Stimulated activated CD8-positive, alpha-beta memory T cell treated with anti-CD3 and anti-CD28 coated beads, Interleukin-7, amount 100 ng/mL, for 1 hour (primary cell): ENCODE measurements at places on chromosomes 2 and 18.

- no peak for DNase-seq
Observed at GRCh38 chr2:73283545-73284295, 558 bp downstream of the FBXO41 start.

- no peak for DNase-seq
Observed at GRCh38 chr2:192971981-192972380, 777.2 kb upstream of the TMEFF2 start.

- DNase-seq: no peak
Observed at GRCh38 chr2:44956843-44957242, 15.3 kb downstream of the SIX3 start.

GRCh38 chr2:51511002-51511401 lies 479.1 kb upstream of the NRXN1 start:
- no peak for DNase-seq

- DNase-seq: no peak
Observed at GRCh38 chr18:36075862-36076587, 8.7 kb upstream of the RPRD1A start.

- DNase-seq: no peak
Observed at GRCh38 chr2:222869252-222869560, 8.4 kb downstream of the ACSL3 start.

GRCh38 chr2:207660994-207661393 lies 35.8 kb upstream of the METTL21A start:
- DNase-seq: no peak

DNA sequence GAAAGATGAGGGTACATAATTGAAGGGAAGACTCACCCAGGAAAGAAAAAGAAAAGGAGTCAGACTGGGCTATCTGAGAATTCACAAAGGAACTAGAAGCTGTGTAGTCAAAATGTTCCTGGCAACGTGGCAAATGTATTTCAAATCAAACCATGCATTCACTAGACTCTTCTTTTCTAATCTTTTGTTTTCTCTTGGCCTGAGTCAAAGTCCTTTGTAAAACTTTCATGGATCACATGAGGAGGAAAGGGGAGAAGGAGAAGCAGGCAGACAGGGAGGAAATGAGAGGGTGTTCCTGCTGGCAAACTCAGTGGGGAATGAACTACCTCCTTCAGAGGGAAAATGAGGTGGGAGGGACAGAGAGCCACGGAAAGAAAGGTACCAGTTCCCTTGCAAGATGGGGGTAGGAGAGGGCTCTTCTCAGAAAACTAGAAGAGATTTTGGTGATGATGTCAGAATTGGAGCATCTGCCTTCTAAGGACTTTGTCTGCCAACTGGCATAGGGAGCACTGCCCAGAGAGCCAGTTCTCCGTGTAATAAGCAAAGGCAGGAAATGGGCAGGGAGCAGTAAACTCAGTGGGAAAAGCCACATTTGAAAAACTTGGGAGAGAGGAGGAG lies 51.4 kb downstream of the SLC8A1 start:
- DNase-seq: no peak

DNA sequence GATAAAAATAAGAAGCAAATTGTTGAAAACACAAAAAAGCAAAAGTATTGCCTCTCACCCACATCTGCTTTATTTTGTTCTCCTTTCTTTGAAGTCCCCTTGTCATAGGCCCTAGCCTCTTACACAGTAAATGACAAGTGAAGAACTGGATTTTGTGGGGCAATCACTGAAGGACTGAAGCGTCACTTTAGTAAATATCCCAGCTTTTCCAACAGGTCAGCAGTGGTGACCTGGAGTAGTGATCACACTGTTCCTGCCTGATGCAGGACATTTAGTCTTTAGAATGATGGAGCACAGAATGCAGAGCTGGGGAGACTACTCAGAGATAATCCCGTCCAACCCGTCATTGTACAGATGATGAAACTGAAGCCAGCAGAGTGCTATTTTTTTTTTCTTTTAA lies 28.1 kb upstream of the TDRD15 start:
- DNase-seq: no peak

GRCh38 chr18:63477200-63477599 lies 442 bp downstream of the SERPINB5 start:
- DNase-seq: no peak

DNA sequence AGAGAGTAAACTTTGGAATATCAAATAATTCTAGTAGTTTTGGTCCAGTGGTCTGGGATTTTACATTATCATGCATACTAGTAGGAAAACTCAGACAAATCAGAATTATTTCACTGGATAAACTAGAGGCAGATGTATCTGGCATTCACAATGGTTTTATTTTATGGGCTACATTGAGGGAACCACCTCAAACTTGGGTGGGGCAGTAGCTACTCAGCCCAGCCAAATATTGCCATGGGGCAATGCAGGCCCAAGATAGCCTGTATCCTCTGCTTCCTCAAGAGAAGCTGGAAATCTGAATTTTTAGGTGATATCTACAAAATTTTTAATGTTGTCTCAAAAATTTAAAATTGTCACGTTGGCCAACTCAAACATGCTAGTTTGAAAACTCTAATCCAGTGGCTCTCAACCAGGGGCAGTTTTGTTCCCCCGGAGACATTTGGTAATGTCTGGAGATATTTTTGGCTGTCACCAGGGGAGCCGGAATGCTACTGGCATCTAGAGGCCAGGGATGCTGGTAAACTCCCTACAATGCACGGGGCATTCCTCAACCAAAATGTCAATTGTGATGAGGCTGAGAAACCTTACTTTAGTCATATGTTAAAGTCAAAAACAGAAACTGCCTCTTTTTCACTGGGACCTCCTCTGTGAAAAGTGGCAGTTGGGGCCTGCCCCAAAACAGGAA lies 172.8 kb upstream of the SPRED2 start:
- no peak for DNase-seq

DNA sequence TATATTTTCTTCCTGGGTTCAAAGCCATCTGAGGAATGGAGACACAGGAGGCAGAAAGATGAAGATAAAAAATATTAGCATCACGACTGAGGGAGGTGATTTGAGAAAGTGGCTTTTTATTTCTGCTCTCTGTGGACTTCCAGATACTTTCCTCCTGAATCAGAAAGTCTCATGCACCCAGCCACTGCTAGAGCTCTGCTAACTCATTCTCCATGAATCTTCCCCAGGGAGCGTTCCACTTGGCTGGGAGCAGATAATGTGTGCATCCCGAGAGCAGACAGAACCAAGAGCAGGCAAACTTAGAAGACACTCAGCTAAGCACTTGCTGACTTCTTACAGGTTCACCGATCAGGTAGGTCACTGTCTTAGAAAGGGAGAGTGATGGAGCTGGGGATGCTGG lies 264.1 kb upstream of the THUMPD2 start:
- no peak for DNase-seq

GRCh38 chr2:193703411-193703810 lies 1508.7 kb upstream of the TMEFF2 start:
- no peak for DNase-seq

- DNase-seq: no peak
Observed at GRCh38 chr2:113266431-113266830, 12.3 kb downstream of the PAX8 start.

DNA sequence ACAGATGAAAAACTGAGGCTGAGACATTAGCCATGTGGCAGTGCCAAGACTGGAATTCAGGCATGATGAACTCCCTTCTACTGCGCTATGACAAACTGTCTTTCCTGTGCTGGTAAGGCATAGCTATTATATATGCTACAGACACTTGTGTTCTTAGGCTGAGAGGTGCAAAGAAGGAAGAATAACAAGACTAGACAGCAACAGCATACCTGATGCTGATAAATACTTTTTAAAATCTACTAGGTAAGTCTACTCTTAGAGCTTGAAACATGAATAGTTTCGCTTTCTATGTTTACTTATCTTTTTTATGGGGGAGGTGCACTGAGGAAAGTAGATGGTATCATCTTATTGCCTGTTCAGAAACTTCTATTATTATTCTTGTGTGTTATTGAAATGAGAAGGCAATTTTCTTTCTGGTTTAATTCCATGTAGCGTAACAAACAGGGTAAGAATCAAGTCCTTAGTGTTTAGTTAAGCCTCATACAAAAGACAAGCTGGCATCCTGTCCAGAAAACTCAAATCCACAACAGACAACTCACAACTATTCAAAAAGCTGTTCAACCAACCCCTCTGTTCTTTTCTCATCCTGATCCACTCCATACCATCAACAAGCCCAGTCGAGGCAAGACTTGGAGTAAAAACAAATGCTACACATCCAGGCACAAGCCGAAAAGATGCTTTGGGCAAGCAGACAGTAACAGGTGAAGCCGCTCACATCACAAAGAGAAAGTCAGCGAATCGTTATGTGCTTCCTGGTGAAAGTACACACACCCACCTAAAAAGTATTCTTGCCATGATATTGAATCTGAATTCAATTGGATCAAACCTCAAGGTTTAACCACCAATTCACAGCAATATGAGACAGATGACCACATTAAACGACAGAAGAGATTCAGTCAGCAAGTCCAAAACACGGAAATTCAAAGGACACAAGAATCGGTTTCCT lies 1.5 kb downstream of the TTC32 start:
- DNase-seq: no peak

DNA sequence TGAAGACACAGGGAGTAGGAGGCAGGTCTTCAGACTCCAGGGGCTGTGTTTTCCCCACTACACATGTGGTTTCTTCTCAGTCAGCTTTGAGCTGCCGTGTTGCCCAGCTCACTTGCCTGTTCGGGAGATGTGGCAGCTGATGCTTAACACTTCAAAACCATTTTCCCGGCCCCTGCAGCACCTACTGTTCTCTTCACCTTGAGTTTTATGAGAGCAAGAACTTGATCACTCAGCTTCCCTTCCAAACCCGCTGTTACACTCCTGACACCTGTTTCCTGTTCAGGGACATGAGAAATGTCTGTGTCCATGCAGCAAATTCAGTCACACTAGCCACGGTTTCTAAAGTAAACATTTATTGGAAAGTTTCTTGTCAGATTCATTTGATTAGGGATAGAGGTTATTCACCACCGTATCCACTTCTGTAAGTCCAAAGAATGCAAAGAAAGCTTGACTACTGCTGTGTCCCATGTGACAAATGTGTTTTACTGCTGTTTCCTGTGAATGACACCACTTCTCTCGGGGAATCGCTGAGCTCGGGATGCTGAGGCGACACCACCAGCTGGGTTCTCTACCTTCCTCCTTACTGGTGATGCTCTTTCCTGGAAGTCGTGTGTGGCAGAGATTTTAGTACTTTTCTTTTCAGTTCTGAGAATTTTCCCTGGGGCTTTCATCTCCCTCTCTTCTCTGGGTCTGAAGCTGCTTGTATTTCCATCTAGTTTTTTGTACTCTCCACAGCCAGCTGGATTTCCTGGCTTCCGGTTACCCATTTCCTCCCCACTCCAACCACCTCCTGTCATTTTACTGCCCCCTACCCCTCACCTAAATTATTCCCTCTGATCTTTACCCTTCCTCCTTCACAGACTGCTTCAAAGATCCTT lies 91.7 kb downstream of the KLF7 start:
- DNase-seq: peak; percentile 5

DNA sequence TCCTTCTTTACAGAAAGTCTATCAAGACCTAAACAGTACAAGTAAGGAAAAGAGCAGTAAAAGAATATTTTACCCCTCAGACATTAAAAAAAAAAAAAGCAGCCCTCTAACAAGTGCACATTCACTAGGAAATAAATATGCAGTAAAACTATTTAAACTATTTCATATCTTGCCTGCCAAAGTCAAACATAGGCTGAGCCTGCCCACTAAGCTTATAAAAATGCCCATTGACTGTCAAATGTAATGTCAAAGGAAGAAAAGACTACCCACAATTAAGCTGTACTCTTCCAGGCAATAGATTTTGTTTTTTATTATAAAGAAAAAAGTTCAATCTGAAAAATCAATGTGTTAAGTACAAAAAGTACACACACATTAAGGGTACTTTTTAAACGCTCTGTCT lies 11.8 kb downstream of the ALS2 start:
- DNase-seq: no peak

- no peak for DNase-seq
Observed at GRCh38 chr2:101545950-101546349, 71.0 kb upstream of the RFX8 start.

DNA sequence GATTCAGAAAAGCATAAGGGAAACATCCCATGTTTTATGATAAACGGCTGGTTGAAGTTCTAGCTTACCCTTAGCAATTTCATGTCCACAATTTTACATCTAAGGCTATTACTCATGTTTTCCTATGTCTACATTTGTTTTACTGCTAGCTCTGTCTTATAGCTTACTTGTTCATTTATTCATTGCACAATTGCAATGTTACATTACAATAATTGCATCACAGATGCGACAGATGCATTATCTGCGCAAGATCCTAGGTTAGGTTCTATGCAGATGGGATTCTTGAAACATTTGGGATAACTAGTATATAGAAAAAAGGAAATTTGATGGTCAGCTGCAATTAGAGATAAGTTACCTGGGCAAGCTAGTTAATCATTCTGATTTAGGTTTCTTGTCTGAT lies 108.4 kb downstream of the ARHGAP28 start:
- DNase-seq: no peak
